ENCODE measurements at places on chromosomes 4 and X. TPM values are rescaled to one million over a fixed set of nuclear protein-coding genes. Genes with fewer than 3 reads are reported as not detected.

DNA sequence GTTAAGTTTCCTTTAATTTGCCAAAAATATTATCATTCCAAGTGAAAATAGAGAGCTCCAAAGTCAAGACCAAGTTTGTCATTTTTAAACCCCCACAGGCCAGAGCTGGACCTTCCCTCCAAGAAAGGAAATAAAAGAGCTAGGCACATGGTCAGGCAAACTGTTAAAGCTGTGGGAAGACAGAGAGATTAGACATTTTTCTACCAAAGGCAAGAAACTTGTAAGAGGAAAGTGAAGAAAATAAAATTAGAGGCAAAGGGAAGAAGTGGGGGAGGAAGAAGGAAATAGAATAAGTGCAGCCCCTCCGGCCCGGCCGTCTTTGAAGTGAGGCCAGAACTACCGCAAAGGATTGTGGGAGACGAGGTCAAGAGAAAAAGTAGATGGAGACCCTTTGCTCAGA is 47.9 kb upstream of the HAND2 start:
- H3K4me1 ChIP-seq: no peaks in the 10 kb centered on the region
- no peak overlapping the region for H3K4me3 ChIP-seq
- no peaks in the 10 kb centered on the region for H3K36me3 ChIP-seq
- peaks cover 37% of the 10 kb centered on the region for H3K27me3 ChIP-seq

GRCh38 chrX:82218361-82218760 is 1016.5 kb downstream of the SH3BGRL start:
- no peak overlapping the region for H3K27ac ChIP-seq
- peaks cover 5% of the 10 kb centered on the region for H3K27me3 ChIP-seq
- no peak for DNase-seq
- H3K4me3 ChIP-seq: no peak overlapping the region
- no peaks in the 10 kb centered on the region for H3K36me3 ChIP-seq

DNA sequence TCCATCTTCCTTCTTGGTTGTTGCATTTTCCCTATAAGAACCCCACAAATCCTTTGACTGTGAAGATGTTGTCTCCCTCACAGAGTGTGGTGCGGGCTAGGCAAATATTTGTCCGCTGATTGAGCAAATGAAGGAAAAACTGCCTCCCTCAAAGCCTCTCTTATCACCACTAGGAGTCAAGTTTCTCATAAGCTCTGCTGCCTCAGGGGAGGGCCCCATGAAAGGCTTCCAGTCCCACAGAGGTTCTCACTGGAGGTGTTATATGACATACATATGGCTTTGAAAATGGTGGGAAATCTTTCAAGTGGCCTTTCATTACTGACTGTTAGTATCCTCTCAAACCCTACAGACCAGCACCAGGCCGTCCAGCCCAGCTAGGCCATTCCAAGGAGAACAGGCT is 9.3 kb downstream of the VGLL1 start:
- H3K36me3 ChIP-seq: no peaks in the 10 kb centered on the region
- no peak overlapping the region for H3K4me3 ChIP-seq
- H3K4me1 ChIP-seq: peaks cover 12% of the 10 kb centered on the region
- H3K27me3 ChIP-seq: peaks cover 27% of the 10 kb centered on the region

GRCh38 chr4:8152865-8153257 is 5.8 kb downstream of the ABLIM2 start:
- peaks cover 7% of the 10 kb centered on the region for H3K27me3 ChIP-seq
- no peak for DNase-seq
- H3K4me3 ChIP-seq: no peak overlapping the region
- H3K36me3 ChIP-seq: no peaks in the 10 kb centered on the region

DNA sequence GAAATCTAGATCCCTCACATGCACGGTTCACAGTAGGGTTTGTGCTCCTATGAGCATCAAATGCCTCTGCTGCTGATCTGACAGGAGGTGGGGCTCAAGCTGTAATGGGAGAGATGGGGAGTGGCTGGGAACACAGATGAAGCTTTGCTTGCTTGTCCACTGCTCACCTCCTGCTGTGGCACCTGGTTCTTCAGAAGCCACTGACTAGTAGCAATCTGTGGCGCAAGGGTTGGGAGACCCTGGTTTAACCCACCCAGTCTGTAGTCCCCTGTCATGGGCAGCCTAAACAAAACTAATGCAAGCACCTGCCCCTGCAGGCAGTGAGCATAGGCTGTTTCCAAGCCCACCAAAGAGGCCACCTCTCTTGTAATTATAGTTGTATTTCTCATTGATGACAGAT is 116.6 kb downstream of the SHOX start:
- peaks cover 1% of the 10 kb centered on the region for H3K36me3 ChIP-seq
- H3K27ac ChIP-seq: no peak overlapping the region
- DNase-seq: no peak
- no peak overlapping the region for H3K4me3 ChIP-seq
- H3K27me3 ChIP-seq: peaks cover 7% of the 10 kb centered on the region

DNA sequence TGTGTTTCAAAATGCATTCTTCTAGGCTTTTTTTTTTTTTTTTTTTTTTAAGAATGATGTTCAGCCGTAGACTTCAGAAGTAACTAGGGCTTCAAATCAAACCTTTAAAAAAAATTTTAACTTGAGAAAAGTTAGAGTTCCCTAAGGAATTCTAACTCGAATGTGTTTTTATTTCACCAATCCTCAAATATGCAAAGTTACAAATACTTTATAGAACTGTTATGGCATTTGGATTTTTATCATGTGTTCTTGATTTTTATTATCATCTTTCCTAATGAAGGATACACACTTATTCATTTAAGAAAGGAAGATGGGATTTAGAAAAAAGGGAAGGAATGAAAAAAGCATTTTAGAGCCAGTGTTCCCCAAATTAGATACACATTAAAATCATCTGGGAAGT is 200.6 kb upstream of the LDB2 start:
- H3K4me3 ChIP-seq: no peak overlapping the region
- H3K4me1 ChIP-seq: no peaks in the 10 kb centered on the region

DNA sequence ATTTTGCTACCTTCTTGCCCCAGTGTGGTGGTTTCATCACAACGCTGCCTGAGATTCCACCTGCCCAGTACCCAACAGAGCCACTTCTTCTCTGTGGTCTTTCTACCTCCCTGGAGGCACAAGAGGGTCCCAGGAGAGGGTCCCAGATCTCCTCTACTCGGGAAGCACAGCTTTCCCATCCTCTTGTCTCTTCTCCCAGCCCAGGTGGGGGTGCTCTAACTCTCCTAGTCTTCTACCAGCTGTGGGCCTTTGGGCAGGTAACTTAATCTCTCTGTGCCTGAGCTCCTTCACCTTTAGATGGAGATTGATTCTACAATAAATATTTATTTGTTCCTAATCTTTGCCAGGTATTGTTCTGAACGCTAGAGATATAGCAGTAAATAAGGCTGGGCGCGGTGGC is 1.8 kb upstream of the HPGDS start:
- H3K27me3 ChIP-seq: no peaks in the 10 kb centered on the region
- no peak for DNase-seq
- H3K4me1 ChIP-seq: peaks cover 49% of the 10 kb centered on the region
- no peak overlapping the region for H3K27ac ChIP-seq

Gene PGAM4
- total RNA-seq: not detected

Gene TBC1D8B
- 0.50 TPM for total RNA-seq

Gene ZNF280C
- 6.6 TPM for total RNA-seq

Gene NKX6-1
- total RNA-seq: not detected

Gene CLDN2
- total RNA-seq: not detected
